ENCODE measurements at places on chromosomes 2 and 18.

DNA sequence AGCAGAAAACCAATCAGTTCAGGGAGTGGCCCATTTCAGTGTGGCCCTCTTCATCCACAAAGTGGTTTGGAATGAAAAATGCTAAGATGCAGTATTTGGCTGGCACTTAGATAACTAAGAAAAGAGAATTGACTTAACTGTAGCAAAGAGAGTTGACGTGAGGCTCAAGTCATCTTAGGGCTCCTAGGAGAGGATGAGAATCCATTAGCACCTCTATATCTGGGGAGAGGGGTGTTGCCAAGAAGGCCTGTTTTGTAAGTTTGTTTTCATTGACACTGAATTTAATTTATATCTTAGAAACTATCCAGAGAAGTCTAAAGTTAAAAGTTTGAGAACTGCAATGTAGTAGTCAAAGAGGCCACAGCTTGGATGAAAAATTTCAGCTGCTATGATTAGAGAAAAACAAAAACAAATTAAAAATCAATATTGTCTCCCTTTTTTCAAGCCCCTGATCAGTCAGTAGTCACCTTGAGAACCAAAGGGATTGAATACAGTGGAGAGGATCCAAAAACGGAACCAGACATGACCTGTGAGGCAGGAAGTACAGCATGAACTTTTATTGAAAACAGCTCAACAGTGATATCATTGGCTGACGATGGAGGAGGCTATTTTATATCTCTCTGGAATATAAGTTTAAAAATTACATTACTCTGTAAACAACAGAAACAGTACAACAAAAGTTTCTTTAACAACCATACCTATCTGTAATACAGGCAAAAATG is 52.7 kb downstream of the PHLPP1 start:
- DNase-seq, result no peak

GRCh38 chr2:74439803-74440377 is 1.8 kb downstream of the RTKN start:
- DNase-seq, result no peak

DNA sequence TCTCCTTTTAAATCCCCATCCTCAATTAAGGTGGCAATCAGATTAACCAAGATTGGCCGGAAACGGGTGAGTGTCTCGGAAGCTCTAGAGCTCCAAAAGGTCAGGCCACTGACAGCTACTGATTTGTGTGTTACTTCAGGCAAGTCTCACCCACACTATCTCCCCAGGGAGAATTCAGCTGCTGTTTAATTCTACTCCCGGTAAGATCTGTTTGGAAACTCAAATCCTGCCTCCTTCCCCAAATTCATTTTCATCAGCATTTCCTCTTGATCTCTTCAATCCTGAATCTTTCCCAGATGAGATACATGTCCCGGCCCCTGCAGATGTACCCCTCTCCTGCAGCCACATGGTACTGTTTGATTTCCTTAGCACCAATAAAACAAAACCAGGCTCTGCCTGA is 34.9 kb downstream of the EFR3B start:
- DNase-seq, result no peak

DNA sequence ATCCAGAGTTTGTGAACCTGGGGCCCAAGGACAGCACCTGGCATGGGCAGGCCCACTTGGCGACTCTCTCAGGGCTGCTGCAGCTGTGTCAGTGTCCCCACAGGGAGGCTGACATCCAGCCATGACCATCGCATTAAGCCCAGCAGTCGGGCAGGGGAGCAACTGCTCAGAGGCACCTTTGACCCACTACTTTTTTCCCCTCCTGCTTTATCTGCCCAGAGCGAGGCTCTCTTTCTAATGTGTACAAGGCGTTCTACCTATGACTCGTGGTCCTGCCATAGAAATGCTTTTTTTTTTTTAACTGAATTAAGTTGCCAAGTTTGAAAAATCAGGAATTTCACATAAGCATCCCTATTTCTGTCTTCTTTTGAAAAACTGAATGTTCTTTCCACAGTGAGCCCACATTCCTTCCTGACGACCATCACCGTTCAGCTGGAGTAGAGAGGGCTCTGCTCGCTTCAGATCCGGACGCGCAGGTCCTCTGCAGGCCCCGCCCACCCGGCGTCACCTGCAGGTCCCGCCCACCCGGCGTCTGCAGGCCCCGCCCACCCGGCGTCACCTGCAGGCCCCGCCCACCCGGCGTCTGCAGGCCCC is 403 bp upstream of the CLUL1 start:
- DNase-seq, result no peak

Measured in cortex of kidney (tissue), 1 donor.